ENCODE measurements at places on chromosomes 16 and 17.
A peak's percentile ranks its signal among the peaks of the same experiment; 100 is the strongest.

DNA sequence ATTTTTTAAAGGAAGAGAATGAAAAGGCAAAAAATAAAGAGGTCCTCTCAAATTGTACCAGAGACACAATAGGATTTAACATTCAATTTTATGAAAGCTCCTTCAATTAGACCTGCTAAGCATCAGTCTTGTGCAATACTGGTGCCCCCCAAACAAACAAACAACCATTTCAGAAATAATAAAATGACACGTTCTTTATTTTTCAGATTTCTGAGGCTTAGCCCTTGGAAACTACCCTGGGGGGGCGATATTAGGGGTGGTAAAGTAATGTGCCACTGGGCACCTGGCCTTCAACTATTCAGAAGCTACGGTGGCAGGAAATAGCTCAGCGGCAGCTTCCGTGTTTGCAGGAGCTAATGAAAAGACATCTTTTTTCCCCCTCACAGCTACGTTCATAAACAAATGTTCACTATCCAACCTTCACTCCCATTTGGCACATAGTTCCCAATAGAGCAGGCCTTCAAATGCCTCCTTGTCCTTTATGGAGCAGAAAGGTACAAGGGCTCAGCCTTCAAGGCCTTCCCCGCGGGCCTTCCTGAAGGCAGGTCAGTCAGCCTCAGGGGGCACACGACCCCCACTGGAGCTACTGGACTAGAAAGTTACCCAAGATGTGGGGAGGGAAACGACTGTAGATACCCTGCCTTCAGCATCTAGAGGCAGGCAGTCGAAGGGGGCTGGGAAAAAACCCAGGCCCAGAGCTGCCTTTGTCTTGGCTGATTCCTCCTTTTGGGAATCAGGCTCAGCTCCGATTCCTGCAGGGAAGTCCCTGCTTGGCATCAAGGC, 44.1 kb downstream of the TBX4 start:
- DNase-seq: no peak

- no peak for DNase-seq
Measured at GRCh38 chr17:12599186-12599920, 66.3 kb upstream of the MYOCD start.

GRCh38 chr16:25264597-25264996, 7.0 kb upstream of the ZKSCAN2 start:
- DNase-seq: no peak

DNA sequence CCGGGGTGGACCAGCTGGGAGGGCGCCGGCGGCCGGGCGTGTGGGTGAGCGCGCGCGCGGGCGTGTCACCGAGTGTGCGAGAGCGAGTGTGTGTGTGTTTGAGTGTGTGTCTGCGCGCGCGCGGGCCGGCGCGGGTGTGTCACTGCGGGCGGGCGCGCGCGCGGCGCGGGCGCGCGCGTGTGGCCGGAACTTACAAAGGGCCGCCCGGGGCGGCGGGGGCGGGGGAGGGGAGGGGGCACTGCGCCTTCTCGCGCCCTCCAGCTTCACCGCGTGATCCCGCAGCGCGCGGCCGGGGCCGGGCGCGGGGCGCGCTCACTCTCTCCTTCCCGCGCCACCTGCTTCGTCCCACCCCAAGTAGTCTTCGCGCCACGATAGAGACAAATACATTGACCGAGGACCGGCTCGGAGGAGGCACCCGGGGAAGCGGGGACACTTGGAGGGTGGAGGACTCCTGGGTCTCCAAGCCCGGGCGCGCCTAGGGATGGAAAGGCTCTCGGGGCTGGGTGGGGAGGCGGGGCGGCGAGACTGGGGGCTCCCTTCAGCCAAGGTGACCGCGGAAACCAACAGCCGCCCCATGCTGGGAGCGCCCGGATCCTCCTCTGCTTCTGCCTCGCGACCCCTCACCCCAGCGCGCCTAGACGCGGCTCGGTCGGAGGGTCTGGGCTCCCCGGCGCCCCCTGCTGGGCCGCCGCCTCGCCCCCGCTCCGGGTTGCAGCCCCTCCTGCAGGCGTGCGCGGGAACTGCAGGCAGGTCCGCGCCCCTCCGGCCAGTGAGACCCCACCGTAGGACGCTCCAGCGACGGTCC, at the start of gene SRCIN1:
TSS of gene SRCIN1 (minus strand) at position 112 of the 805 bp plus-strand sequence. CDS start 247 bp downstream, outside the sequence.
- DNase-seq: peak; percentile 69

- DNase-seq: no peak
Measured at GRCh38 chr17:21157586-21158370, 31.0 kb downstream of the DHRS7B start.

DNA sequence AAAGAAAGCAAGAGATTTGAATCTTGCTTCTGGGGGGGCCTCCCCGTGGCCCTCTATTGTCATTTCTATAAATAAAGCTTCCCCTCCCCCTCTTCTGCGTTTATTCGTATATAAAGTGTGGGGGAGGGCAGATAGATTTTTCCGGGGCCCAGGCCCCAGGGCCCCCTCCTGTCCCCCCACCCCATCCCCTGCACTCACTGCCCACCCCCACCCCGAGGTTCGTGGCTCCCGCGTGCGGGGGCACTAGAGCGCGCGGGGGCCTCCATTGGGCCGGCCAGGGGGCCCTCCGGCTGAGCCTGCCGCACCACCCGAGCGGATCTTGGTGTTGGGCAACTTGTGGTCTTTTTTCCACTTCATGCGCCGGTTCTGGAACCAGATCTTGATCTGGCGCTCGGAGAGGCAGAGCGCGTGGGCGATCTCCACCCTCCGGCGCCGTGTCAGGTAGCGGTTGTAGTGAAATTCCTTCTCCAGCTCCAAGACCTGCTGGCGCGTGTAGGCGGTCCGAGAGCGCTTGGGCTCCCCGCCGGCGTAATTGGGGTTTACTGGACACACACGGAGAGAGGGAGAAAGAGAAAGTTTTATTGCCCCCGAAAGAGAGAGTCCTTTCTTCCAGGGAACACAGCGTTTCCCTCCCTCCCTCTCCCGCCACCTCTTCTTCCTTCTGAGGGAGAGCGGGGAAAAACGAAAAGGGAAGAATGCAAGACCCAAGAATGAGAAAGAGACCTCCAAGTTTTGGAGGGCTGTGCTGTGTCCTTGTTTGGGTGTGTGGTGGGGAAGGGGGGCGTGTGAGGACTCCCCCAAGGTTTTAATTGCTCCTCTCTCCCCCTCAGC, 1.5 kb downstream of the HOXB4 start:
- no peak for DNase-seq

GRCh38 chr16:10812312-10813098, 6.1 kb downstream of the TVP23A start:
- no peak for DNase-seq

- peak; percentile 7 for DNase-seq
Measured at GRCh38 chr17:17355426-17355825, 52.3 kb downstream of the NT5M start.

DNA sequence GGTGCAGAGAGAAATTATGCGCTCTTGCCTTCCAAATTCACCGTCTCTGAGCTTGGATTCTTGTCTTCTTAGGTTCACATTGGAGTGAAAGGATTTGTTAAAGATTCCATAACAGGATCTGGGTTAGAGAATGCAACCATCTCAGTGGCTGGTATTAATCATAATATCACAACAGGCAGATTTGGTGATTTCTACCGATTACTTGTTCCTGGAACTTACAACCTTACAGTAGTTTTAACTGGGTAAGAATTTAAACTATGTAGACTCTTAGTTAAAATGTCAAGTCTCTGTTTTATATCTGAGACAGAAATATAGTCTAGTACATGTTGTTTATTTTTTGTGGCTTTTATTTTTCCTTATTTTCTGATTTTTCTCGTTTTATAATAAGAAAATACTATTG, 42.9 kb downstream of the CPD start:
- no peak for DNase-seq

DNA sequence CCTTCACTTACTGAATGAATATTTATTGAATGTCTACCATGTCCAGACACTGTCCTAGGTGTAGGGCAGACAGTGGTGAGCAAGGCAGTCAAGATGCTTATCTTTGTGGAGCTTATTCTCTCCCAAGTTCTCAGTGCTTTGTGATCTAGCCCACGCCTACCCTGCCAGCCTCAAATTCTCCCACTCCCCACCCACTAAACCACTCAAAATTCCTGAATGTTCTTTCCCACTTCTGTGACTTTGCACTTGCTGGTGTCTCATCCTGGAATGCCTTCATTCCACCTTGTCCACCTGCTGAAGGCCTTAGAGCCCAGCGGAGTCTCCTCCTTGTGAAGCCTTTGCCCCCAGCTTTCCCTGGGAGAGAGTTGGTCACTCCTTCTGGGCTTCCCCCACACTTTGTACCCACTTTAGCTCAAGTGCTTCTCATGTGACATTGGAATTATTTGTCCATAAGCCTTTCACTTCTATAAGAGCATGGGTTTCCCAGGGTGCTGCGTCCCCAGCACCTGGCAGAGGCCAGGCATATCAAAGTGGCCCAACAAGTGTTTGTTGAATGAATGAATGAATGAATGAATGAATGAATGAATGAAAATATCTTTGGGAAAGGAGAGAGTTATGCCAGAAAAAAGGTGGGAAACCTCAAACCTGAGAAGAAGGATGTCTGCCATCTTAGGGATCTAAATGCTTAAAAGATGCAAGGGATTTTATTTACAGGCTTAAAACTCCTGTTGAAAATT, 23.0 kb downstream of the CCDC182 start:
- no peak for DNase-seq

DNA sequence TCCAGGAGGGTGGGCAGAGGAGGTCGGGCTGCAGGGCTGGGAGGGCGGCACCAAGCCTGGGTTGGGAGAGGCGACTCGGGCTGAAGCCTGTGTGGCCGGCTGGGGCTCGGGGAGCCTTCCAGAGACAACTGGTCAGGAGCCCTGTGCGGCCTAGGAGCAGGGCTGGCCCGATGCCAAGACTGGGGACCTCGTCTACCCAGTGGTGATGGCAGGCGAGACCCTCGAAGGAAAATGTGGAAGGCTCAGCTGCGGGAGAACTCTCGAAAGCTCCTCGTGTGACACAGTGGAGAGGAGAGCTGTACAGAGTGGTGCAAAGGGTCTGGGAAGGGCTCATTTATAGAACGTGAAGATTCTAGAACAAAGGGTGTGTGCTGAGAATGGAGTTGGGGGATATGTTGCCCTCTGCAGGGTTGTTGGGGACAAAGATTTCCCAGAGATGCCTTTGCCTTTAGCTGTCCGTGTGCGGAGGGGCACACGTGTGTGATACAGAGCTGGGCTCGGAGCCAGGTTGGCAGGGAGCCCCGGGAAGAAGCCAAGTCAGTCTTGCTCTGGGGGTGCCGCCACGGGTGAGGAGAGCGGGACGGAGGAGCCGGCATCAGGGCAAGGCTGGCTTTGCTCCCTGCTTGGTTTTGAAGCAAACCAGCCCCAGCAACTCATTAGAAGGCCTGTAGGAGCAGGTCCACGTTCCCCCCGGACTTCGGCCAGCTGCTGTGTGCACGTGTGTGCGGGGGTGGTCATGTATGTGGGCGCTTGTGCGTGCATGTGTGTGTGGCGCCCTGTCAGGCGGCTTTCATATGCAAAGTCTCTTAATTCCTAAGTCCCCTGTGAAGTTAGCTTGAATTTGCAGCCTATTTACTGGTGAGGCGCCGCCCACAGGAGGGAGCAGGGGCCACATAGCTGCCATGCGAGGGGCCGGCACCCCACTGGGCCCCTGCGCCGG, 132.4 kb upstream of the CHMP6 start:
- peak; percentile 60 for DNase-seq

DNA sequence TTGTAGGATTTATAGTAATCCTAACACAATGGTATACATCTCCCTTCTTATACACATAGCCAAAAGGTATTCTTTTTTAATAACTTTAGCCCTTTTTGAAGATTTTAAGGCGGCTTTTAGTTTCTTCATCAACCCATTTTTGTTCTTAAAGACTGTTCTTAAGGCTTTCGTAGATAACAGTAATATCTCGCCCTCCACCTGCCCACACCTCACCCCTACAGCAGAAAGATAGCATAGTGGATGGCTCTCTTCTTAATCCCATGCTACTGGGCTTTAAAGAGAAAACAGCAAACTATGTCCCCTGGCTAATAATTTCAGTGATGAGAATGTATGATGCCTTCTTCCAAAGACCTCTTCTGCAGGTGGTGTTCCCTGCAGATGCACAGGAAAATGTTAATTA, 8.6 kb downstream of the IGSF6 start:
- no peak for DNase-seq

DNA sequence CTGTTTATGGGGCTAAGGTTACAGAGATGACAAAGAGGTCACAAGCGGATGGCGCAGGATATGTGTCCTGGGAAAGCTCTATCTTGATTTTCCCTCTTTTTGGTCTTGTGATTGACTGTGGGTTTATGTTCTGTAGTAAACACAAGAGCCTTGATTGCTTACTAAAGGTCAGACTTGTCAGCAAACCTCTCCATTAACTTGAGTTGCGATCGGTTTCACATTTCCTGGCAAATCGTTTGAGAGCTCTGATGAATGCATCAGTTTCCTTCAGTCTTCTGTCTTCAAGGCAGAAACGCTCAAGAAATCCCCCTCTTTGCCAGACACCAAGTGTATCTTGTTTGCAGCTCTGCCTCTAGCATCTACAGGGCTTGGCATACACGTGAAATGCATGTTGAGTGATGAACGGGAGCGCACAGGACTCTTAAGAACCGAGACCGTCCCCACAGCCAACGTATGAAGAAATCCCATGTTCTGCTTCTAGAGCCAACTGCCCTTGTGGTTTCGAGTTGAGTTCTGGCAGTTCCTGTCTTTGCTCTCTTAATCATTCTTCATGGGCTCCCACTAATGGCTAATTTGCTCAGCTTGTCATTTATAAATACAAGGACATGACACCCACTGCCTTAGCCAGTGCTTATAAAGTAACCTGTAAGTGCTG, 143.3 kb downstream of the PITPNC1 start:
- DNase-seq: no peak

GRCh38 chr16:58027916-58028455, 2.4 kb downstream of the MMP15 start:
- no peak for DNase-seq

DNA sequence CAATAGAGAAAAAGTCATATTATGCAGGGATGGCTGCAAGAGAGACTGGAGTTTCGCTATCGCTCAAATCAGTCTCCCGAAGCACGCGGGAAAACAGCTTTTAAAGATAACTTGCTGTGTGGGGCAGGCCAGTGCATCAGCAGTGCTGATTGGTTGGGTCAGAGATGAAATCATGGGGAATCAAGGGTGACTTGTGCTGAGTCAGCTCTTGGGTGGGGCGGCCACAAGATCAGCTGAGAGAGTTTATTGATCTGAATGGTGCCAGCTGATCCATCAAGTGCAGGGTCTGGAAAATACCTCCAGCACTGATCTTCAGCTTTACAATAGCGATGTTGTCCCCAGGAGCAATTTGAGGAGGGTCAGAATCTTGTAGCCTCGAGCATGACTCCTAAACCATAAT, 430.5 kb downstream of the RBFOX1 start:
- no peak for DNase-seq

DNA sequence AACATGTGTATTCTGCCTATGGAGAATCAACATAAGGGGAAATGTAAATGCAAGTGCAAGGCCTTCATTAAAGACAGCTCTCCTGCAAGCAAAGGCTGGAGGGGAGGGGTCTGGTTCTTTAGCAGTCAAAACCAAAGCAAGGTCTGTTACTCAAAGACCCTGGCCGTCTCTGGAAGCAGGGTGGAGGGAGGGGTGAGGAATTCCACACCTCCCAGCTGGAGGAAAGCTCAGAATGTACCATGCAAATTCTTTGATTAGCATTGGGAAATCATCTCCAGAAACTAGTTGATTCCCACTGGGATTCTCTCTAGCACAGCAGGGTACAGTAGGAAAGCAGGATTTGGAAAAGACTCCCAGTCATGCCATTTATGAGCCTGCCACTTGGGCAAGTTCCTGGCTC, 77.3 kb upstream of the ASIC2 start:
- no peak for DNase-seq

GRCh38 chr16:73025151-73025855, 22.6 kb downstream of the ZFHX3 start:
- no peak for DNase-seq
